CD14-positive monocyte (primary cell): ENCODE measurements at places on chromosomes 4 and X.

DNA sequence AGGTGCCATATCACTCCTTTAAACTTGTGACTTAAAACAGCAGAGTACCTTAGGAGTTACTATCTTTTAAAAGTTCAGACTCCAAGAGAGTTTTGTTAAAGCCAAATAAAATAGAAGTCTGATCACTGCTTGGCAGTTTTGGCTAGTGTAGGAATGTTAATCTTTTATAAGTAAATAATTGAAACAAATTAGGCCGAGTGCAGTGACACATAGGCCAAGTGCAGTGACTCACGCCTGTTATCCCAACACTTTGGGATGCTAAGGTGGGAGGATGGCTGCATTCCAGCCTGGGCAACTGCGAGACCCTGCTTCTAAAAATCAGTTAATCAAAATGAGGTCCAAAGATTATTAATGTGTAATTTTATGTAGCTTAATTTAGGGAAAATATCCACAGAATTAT is 37.2 kb downstream of the WDR44 start:
- DNase-seq = no peak

DNA sequence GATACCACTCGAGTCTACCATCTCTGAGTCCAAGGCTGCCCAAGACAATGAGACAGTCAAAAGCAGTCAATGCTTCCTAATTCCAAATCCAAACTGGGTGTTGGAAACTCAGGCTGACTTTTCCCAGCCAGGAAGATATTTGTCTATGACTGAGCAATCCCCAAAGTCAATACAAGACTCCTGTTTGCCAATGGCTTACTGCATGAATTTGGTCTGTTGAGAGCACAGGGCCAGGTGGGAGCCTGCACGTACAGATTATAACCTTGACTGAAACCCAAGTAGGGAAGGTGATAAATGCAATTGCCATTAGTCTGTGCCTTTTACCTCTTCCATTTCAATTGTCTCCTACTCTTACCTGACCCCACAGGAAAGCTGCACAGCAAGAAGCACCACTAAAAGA is 72.6 kb upstream of the PPARGC1A start:
- no peak for DNase-seq

DNA sequence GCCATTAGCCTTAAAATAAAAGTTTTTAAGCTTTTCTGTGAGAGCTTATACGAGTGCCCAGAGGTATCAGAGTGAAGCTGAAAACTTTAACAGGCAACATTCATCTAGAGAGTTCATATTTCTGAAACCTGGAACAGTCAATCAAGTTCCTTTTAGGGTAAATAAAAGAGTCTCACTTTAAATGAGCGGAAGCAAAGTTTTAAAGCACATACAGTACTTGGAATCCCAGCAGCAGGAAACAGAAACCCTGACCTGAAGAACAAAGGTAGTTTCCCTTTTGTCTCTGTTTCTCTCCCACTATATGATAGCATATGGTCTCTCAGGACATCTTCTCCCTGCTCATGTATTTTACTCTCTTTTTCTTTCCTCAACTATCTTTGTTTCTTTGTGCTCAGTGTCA is 153.0 kb downstream of the ASB9 start:
- DNase-seq = no peak

GRCh38 chr4:90215286-90215685 is 88.1 kb downstream of the CCSER1 start:
- DNase-seq = no peak

DNA sequence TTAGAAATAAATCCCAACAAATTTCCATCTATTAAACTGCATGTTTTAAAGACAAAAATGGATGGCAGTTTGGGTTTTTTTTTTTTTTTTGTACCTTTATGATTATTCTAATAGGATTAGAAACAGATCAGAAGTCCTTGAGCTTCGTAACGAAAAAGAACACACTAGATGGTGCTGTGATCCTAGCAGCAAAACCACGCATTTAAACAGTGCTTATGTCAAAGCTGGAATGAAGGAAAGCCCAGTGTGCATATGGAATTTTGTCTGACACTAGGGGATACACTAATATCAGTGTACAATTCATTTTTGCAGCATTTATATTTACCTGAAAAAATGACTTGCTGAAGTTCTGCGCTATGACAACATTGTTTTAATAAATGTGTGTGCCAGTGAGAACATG is 229.1 kb downstream of the VEGFC start:
- no peak for DNase-seq

DNA sequence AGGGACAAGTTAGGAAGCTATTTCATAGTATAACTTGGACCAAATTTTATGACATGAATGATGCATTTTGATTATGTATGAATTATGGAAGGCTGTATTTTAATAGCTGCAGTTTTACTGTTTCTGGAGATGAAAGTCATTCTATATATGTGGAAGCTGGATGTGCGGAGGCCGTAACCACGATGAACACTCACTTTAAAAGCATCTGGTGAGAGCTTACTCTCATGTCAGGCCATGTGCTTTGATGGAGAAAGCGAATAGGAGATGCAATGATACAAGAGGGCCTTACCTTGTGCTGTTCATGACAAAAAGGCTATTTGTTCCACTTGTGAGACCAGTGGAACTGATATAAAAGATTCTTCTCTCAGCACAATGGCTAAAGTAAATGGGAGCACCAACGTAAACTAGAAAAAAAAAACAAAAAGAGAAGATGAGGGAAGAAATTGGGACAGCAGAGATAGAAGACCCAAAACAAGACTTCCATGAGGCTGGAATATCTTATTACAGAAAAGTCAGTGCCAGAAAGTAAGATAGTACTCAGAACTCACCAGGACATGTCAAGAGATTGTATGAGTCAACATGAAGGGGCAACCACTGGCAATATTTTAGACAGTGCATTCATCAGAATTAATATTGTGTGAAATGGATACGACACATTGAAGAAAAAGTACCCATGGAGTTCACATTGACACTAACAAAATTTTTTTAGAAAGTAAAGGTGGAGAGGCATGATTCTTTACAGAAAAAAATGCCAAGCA is 63.3 kb upstream of the GAB1 start:
- no peak for DNase-seq

GRCh38 chr4:168367065-168367464 is 48.5 kb upstream of the DDX60 start:
- no peak for DNase-seq

DNA sequence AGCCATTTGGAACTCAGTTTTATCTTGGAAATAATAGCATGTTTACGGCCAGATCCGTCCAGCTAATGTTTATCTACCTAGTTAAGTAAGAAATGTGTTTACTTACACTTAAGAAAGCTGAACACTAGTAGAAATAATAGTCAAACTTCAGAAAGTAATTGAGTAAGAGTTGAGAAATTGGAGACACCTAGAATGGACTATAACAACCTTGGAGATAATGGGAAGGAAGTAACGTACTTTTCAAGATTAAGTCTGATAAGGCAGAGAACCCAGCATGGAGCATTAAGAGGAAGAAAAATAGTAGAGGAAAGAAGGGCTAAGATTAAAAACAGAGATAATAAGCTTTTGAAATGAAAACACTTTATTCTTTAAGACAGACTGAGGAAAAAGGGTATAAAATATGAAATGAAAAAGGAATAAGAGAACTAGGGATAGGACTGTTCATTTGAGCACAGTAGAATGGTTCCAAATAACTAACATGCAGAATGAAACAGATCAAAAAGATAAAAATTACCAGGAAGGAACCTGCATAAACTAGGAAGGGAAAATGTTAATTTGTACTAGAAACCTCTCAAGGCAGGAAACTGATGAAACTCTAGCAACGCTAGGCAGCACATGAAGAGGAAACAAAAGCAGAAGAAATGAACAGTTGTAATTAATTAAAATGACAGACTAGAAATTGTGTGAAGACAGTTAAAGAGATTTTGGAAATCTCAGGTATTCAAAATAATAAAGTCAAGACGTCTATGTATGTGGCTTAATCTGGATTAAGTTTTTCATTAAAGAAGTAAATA is 71.7 kb downstream of the FBXW7 start:
- peak; percentile 22 for DNase-seq
